ENCODE measurements at places on chromosomes 1 and 21.

GRCh38 chr1:68890736-68891135, 393.9 kb upstream of the DEPDC1 start:
- DNase-seq = no peak

DNA sequence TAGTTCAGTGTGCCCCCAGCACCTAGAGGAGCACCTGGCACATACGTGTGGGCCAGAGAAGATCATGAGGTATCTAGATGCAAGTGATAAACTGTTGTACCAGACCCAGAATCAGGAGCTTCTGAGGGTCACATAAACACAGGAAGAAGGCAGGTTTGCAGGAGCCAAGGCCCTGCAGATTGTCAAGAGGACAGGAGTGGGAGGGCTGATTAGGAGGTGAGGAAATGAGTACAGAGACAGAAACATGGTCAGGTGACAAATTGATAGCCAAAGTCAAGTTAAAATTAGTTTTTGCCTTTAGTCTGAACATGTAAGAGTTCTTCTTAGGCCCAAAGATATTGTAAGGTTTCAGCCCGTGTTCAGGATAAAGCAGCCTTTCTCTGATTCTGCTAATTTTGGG, 14.0 kb upstream of the TRAF3IP3 start:
- DNase-seq = no peak

- DNase-seq = no peak
Measured at GRCh38 chr1:109427171-109427467, 871 bp upstream of the PSMA5 start.

DNA sequence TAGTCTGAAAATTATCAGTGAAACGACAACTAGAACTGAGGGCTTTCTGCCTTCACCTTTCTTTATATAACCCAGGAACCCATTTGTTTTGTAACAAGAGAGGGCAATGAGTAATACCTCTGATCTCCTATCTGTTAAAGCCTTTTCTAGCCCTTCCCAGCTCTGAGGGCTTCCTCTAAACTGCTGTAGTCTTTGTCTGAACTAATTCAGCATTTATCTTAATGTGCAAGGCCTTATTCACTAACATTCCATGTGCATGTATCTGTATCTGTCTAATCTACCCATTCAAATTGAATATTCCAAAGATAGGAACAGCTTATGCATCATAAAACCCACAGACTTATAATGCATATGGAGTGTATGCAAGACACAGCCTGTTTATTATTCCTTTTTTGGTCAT, 167.1 kb downstream of the LYPLAL1 start:
- no peak for DNase-seq

DNA sequence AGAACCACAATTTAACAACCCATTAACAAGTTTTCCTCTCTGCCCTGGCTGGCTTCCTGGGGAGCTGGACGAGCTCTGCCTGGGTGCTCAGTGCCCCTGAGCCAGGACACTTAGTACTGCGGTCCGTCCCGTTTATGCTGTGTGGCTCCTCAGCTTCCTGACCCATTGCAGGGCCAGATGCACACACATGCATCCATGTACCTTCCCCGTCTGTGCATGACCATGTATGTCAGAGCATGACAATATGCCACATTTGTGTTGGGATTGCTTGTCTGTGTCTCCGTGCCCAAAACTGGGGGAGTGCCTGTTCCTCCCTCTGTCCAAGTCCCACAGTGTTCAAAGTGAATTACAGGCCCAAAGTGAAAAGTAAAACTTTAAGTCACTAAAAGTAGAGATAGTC, 9.7 kb upstream of the TFF3 start:
- DNase-seq = no peak

All from activated CD4-positive, alpha-beta T cell treated with anti-CD3 and anti-CD28 coated beads for 36 hours (primary cell).